ENCODE measurements at places on chromosomes 6 and 20. TPM values are rescaled to one million over a fixed set of nuclear protein-coding genes. Genes with fewer than 3 reads are reported as not detected.

GRCh38 chr6:709471-710056 lies 16.6 kb upstream of the EXOC2 start:
- no peak overlapping the region for H3K4me3 ChIP-seq
- no peak for DNase-seq
- H3K27ac ChIP-seq = no peak overlapping the region
- H3K4me1 ChIP-seq = peaks cover 15% of the 10 kb centered on the region

DNA sequence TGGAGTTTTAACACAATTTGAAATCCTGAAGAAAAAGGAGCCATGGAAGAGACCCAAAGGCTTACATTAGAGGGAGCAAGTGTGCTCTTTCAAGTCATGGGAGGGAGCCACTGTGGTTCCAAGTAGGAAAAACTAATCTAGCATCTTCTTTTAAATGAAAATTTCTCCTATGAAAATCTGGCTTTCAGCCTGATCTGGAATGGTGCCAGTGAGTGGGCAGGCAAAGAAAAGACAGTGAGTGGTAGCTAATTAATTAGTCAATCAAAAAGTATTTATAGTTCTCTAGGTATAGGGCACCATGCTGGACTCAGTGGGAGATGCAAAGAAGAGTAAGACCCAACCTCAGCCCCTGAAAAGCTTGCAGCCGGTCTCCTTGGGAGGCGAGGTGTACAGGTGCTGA lies 21.9 kb downstream of the CAP2 start:
- H3K4me3 ChIP-seq = no peak overlapping the region
- no peak overlapping the region for H3K27ac ChIP-seq
- H3K4me1 ChIP-seq = no peaks in the 10 kb centered on the region

DNA sequence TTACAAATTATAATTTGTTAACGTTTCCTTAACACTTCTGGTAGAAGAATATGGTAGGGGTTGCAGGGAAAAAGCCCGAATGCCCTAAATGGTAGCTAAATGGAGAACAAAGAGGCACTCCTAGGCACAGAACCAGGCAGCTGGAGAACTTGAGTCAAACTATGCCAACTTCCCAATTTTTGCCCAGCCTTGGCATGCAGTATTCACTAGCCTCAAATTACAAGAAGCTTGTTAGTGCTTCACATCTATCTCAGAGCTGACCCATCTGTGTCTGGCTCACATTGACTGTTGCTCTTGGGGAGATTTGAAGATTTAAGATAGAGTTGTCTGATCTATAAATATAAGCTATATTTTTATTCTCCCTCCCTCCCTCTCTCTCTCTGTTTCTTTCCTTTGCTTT lies 19.4 kb upstream of the LRFN2 start:
- H3K27me3 ChIP-seq = peaks cover 4% of the 10 kb centered on the region
- no peaks in the 10 kb centered on the region for H3K4me1 ChIP-seq
- H3K4me3 ChIP-seq = no peak overlapping the region
- H3K36me3 ChIP-seq = no peaks in the 10 kb centered on the region
- no peak for DNase-seq

DNA sequence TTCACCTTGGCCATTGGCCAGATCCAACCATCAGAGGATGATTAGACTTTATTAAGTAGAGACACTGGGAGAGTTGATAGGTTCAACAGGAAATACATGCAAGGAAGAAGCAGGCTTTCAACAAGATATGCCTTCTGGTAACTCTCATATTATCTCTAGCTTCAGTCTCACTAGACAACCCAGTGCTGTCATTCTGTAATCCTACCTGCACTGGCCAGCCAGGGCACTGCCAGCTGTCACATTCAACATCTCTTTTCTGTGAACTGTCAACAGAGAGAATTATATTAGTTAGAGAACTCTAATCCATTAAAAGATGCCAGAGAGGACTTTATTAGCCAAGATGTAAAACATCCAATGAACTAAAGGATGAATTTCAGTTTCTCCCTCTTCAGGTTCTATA lies 337.9 kb upstream of the JAG1 start:
- H3K27ac ChIP-seq = no peak overlapping the region
- DNase-seq = no peak
- H3K27me3 ChIP-seq = no peaks in the 10 kb centered on the region
- H3K4me3 ChIP-seq = no peak overlapping the region

DNA sequence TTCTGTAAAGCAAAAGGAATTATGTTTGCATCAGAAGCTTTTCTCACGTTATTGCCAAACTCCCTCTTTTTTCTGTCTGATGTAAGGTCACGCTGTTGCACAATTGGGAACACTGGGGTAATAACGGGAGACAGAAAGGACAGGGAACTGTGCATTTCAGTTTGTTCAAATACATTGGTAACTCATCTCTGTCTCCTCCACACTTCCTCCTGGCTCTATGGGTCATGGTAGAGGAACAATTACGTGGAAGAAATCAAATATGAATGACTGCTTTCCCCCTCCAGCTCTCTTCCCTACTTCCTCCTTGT lies 132.2 kb upstream of the TNFAIP3 start:
- H3K4me3 ChIP-seq = no peak overlapping the region
- no peak overlapping the region for H3K27ac ChIP-seq
- no peaks in the 10 kb centered on the region for H3K36me3 ChIP-seq
- H3K27me3 ChIP-seq = no peaks in the 10 kb centered on the region
- DNase-seq = no peak

DNA sequence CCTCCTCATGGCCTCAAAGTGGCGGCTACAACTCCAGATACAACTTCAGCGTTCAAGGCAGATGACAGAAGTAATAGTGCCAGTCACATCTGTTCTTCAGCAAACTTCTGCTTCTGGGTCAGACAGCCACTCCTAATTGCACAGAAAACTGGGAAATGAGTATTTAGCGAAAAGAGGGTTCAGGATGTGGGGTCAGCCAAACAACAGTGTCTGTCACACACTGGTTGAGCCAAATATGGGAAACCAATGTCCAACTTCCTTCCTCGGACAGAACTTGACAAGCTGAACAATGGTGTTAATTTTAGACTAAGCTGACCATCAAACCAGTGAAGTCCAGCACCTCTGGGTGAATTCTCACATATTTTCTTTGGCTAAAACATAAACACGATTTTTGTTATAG lies 22.1 kb downstream of the NUDT3 start:
- H3K27ac ChIP-seq = no peak overlapping the region
- no peaks in the 10 kb centered on the region for H3K27me3 ChIP-seq
- no peaks in the 10 kb centered on the region for H3K36me3 ChIP-seq
- no peaks in the 10 kb centered on the region for H3K4me1 ChIP-seq
- no peak for DNase-seq

DNA sequence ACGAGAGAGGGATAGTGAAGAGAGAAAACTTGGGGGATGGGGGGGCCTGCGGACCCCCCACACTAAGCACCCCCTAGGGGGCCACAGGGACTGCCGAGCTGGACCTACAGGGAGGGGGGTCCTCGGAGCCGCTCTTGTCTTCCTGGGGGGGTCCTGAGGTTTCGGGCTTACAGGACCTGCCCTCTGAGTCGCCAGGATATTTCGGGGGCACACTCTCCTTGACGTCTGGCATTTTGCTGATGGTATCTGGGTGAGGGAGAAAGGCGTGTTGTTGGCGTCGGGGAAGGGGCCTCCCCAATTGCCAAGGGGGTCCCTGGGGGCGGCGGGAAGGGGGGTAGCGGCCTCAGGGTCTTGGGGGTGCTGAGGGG lies 516 bp downstream of the TCP11 start:
- DNase-seq = no peak
- no peak overlapping the region for H3K4me3 ChIP-seq
- H3K27me3 ChIP-seq = peaks cover 7% of the 10 kb centered on the region
- no peak overlapping the region for H3K27ac ChIP-seq

DNA sequence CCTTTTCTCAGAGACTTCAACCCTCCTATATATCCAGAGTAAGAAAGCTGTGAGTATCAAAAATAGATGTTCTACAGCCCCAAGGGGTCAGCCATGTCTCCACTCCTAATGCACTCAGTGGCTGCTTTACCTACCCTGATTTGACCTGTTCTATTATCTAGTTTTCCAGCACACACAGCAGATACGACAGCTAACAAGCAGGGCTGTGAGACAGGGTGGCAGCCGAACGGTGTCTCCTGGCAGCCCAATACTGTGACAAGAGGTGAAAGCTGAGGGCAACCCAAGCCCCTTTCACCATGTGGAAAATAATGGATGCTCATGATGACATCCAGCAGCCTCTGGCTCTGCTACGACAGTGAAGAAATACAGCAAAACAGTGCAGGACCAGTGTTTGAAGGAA lies 67.9 kb downstream of the KIF13A start:
- H3K4me1 ChIP-seq = no peaks in the 10 kb centered on the region
- H3K36me3 ChIP-seq = no peaks in the 10 kb centered on the region
- no peak overlapping the region for H3K4me3 ChIP-seq
- H3K27me3 ChIP-seq = no peaks in the 10 kb centered on the region

DNA sequence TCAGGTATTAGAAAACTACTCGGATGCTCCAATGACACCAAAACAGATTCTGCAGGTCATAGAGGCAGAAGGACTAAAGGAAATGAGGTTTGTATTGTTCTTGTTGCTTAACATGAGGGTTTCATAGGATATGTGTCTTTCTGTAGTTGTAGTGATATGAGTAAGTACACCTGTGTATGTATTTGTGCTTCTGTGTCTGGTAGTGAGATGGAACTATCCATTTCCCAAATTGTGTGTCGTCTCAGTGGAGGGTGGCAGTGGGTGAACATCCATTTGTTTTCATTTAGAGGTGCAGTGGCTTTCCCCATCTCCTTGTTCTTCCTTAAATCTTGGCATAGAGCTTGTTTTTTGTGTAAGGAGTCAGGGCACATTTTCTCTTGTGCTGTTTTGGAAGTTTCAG lies 8.2 kb downstream of the ASXL1 start:
- H3K4me1 ChIP-seq = peaks cover 80% of the 10 kb centered on the region
- H3K36me3 ChIP-seq = peaks cover 8% of the 10 kb centered on the region
- DNase-seq = no peak
- H3K4me3 ChIP-seq = no peak overlapping the region
- H3K27ac ChIP-seq = no peak overlapping the region
- H3K27me3 ChIP-seq = no peaks in the 10 kb centered on the region

- peaks cover 48% of the 10 kb centered on the region for H3K36me3 ChIP-seq
- H3K4me3 ChIP-seq = no peak overlapping the region
- DNase-seq = no peak
- no peaks in the 10 kb centered on the region for H3K4me1 ChIP-seq
Observed at GRCh38 chr20:35514371-35514932, 15.0 kb downstream of the C20orf173 start.

- no peak overlapping the region for H3K27ac ChIP-seq
- H3K27me3 ChIP-seq = no peaks in the 10 kb centered on the region
- DNase-seq = no peak
- no peak overlapping the region for H3K4me3 ChIP-seq
Observed at GRCh38 chr6:11428371-11428770, 109.2 kb upstream of the TMEM170B start.

- no peak overlapping the region for H3K27ac ChIP-seq
- H3K4me3 ChIP-seq = no peak overlapping the region
- no peaks in the 10 kb centered on the region for H3K4me1 ChIP-seq
- DNase-seq = no peak
- no peaks in the 10 kb centered on the region for H3K36me3 ChIP-seq
Observed at GRCh38 chr6:125173341-125174095, 19.9 kb downstream of the TPD52L1 start.

- no peaks in the 10 kb centered on the region for H3K36me3 ChIP-seq
- DNase-seq = no peak
- no peaks in the 10 kb centered on the region for H3K27me3 ChIP-seq
- H3K4me3 ChIP-seq = no peak overlapping the region
- no peak overlapping the region for H3K27ac ChIP-seq
Observed at GRCh38 chr6:25617997-25618396, 34.0 kb upstream of the SCGN start.

- H3K4me3 ChIP-seq = no peak overlapping the region
- no peak overlapping the region for H3K27ac ChIP-seq
- H3K36me3 ChIP-seq = no peaks in the 10 kb centered on the region
- no peaks in the 10 kb centered on the region for H3K27me3 ChIP-seq
- no peak for DNase-seq
- H3K4me1 ChIP-seq = no peaks in the 10 kb centered on the region
Observed at GRCh38 chr6:20605061-20605460, 70.8 kb downstream of the CDKAL1 start.

DNA sequence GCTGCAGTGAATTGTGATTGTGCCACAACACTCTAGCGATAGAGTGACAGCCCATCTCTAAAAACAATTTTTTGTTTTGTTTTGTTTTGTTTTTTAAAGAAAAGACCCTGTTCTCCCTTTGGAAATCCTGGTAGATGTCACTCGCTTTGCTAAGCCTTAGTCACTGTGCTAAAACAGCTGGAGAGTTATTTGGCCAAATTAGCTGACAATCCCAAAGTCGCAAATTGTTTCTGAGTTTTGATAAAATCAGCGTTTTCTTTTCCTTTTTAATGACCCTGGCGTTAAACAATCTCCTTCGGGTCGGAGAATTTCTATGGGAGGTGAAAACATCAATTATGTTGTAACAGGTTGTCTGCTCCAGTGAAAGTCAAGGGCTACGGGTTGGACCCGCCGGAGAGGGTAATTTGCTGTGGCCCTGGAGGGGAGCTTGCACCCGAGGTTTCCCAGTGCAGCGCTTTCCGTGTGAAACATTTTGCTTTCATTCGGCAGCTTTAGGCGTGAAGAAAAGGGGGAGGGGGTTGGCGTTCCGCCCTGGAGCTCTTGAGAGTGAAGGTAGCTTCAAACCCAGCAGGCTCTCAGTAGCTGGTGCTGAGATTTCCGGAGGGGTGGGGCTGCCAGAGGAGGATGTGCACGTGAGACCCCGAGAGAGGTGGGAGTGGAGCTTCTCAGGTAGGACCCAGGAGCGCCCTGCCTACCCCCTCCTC lies 296.6 kb downstream of the PHACTR1 start:
- no peak overlapping the region for H3K27ac ChIP-seq
- no peaks in the 10 kb centered on the region for H3K4me1 ChIP-seq
- no peak overlapping the region for H3K4me3 ChIP-seq
- no peak for DNase-seq
- no peaks in the 10 kb centered on the region for H3K36me3 ChIP-seq
- H3K27me3 ChIP-seq = peaks cover 12% of the 10 kb centered on the region

GRCh38 chr20:416950-417800 lies 9.1 kb downstream of the RBCK1 start:
- peaks cover 25% of the 10 kb centered on the region for H3K4me1 ChIP-seq

Gene GRIK2
- not detected for total RNA-seq

Gene SMIM8
- total RNA-seq = 12.5 TPM

Gene GABRR2
- 1.7 TPM for total RNA-seq

Gene TFAP2A
- not detected for total RNA-seq

Gene SLC24A3
- total RNA-seq = not detected

Gene HLA-DRB1
- 14.3 TPM for total RNA-seq

Gene TPBG
- 1.00 TPM for total RNA-seq

Gene KCNS1
- not detected for total RNA-seq

Gene GNMT
- total RNA-seq = 1.2 TPM

Gene ZNF311
- total RNA-seq = 0.33 TPM

Gene FAXC
- total RNA-seq = not detected
